Activated CD4-positive, alpha-beta T cell treated with anti-CD3 and anti-CD28 coated beads, Interleukin-2, amount 10 ng/mL, durations not matched to agents 7 days and 5 days (primary cell): ENCODE measurements at places on chromosomes 11 and 22. TPM values are rescaled to one million over a fixed set of nuclear protein-coding genes. Genes with fewer than 3 reads are reported as not detected.

CCDC81 gene
- total RNA-seq, result 0.64 TPM

ANO3 gene
- total RNA-seq, result not detected

TSSK2 gene
- not detected for total RNA-seq

BCO2 gene
- total RNA-seq, result 2.4 TPM

CCDC188 gene
- 0.12 TPM for total RNA-seq

SCN4B gene
- not detected for total RNA-seq

SLC22A6 gene
- total RNA-seq, result not detected

ADAMTS8 gene
- not detected for total RNA-seq

GLYAT gene
- not detected for total RNA-seq

NOX4 gene
- total RNA-seq, result not detected

MUC6 gene
- not detected for total RNA-seq

LAMTOR1 gene
- 68.1 TPM for total RNA-seq

ANGPTL5 gene
- not detected for total RNA-seq

FAT3 gene
- not detected for total RNA-seq

HBB gene
- not detected for total RNA-seq

CHST1 gene
- not detected for total RNA-seq

VWCE gene
- total RNA-seq, result 1.6 TPM

UBQLNL gene
- 0.25 TPM for total RNA-seq

CEP126 gene
- 0.55 TPM for total RNA-seq

SEC14L6 gene
- total RNA-seq, result not detected

NRXN2 gene
- 0.07 TPM for total RNA-seq

SRPRA gene
- total RNA-seq, result 110 TPM

OR5L2 gene
- not detected for total RNA-seq

LIF gene
- total RNA-seq, result 103 TPM

CCDC15 gene
- 7.3 TPM for total RNA-seq

SOX6 gene
- total RNA-seq, result not detected

SLC35C1 gene
- total RNA-seq, result 18.2 TPM

SCARF2 gene
- total RNA-seq, result 1.2 TPM

ACER3 gene
- 10.7 TPM for total RNA-seq

GGT5 gene
- total RNA-seq, result 0.35 TPM

CABP4 gene
- 1.3 TPM for total RNA-seq

FREY1 gene
- 3.9 TPM for total RNA-seq

RPS6KB2 gene
- total RNA-seq, result 57.5 TPM

GP1BB gene
- not detected for total RNA-seq

ST14 gene
- total RNA-seq, result not detected

NUP98 gene
- 116 TPM for total RNA-seq

APOC3 gene
- total RNA-seq, result not detected

PRDM11 gene
- total RNA-seq, result 1.6 TPM
